ENCODE measurements at places on chromosomes 1 and 21.

DNA sequence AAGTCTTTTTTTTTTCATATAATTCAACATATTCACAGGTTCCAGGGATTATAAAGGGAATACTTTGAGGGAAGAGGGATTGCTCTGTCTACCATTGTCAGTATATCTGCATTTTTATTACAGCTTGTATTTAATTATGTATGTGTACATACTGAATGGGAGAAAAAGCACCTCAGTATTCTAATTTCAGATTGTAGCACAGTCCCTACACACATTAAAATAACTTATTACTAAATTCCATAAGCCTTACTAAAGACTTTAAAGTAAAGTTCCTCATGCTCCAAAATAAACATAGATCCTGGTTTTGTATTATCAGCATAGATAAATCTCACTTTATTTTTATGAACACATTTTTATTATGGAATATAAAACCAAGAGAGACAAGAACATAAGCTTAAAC, 134.2 kb downstream of the NCAM2 start:
- no peak for DNase-seq

DNA sequence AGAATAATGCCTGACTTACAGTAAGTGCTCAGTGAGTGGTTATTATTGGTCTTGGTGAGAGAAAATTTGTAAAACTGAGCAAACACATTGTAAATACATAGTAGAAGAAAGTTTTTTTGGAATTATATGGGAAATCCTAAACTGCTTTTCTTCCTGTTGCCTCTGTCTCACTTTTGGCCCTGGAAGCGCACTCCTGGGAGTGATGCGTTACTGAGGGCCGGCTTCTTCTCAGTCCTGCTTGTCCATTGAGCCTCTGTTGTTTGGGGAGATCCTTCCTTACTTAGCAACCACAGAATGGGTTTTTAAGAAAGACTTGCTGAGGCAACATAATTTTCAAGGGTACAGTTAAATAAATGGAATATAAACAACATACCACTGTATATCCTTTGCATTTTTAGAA, 166.0 kb downstream of the EDEM3 start:
- DNase-seq = no peak

DNA sequence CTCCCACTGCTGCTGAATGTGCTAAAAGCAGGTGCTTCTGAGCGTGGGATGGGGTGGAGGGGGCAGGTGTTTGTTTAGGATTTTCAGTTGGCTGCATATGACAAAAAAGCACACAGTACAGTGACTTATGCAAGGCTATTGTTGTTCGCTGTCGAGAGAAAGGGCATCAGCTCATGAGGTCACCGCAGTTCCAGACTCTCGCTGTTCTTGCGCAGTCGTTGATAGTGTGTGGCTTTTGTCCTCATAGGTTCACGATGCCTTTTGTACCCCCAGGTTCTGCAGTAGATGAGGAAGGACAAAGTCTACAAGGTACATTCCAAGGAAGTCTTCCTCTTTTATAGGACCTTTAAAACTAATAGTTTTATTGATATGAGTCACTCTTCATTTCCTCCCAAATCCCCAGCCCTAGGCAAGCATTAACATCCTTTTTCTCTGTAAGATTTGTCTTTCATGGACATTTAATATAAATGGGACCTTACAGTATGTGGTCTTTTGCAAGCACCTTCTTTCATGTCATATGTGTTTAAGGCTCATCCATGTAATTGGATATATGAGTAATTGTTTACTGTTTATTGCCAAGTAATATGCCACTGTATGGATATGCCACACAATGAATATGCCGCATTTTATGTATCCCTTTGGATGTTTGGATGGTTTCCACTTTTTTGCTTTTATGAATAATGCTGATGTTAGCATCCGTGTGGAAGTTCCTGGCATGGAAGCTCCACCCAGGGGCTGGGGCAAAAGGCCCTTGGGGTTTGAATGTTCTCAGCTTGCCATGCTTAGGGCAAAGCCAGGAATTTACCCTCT, 14.5 kb upstream of the NLRP3 start:
- DNase-seq = no peak

- DNase-seq = no peak
These were observed 8.1 kb upstream of the NTNG1 start for GRCh38 chr1:107132780-107133179.

- no peak for DNase-seq
These were observed 3.5 kb downstream of the CDC42 start for GRCh38 chr1:22056043-22056442.

GRCh38 chr1:95974586-95974985, 740.6 kb downstream of the RWDD3 start:
- no peak for DNase-seq

- no peak for DNase-seq
These were observed 35.1 kb upstream of the RGS7 start for GRCh38 chr1:241391926-241392710.

GRCh38 chr1:155392898-155393411, 72.3 kb downstream of the RUSC1 start:
- peak; percentile 15 for DNase-seq

DNA sequence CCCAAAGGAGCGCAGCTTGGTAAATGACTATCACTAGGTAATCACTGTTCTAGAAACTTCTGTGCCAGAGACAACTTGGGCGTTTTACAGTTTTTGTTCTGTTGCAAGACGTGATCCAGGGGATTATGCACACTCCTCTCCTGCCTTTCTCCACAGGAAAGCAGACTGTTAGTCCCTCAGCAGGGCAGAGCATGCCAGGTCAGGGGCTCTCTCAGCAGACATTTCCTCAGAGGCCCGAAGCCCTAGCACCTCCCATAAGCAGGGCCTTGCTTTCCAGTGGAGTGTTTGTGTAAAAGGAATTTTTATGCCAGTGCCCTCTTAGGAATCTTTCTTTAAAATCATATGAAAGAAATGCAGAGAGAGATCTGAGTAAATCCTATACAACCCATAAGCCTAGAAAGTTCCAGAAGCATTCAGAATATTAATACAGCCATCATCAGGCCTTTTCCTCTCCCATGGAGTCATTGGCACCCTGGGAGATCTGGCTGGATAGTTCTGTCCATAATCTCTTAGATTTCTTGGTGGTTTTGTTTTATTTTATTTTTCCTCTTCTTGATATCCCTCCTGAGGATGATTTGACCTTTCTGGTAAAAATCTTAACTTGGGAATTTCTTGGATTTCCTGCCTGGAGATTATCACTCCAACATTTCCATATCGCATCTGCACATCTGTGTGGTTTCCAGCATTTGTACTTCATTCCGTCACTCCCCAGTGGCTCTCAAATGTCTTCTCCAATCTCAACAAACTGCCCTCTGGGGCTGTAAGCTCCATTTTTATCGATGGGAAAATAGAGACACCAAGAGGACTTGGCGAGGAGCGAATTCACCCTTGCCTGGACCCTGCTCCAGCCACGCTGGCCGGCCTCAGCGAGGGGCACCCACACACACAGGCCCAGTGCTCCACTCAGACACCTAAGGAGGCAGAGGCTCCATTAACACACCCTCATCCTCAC, 116.1 kb downstream of the PSMG1 start:
- no peak for DNase-seq

- DNase-seq = peak; percentile 92
These were observed 14.9 kb upstream of the IFNLR1 start for GRCh38 chr1:24201941-24202440.

- DNase-seq = peak; percentile 57
These were observed 17.3 kb upstream of the IRF2BP2 start for GRCh38 chr1:234627009-234627950.

DNA sequence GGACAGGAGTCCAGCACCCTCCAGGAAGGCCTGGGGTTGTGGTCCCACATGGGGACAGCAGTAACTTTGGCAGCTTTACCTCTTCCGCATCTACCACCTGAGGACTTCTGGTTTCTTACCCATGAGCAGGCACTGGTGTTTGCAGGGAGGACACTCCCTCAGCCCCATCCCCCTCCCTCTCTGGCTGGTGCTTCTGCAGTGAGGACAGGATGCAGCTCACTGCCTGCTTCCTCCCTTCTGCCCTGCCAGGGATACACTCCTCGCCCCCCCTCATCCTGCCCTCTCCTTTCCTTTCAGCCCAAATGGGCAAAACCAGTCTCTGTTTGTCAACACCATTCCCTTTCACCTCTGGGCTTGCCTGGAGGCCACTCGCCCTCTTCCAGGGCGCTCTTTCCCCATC, 62.4 kb downstream of the KIRREL1 start:
- no peak for DNase-seq

DNA sequence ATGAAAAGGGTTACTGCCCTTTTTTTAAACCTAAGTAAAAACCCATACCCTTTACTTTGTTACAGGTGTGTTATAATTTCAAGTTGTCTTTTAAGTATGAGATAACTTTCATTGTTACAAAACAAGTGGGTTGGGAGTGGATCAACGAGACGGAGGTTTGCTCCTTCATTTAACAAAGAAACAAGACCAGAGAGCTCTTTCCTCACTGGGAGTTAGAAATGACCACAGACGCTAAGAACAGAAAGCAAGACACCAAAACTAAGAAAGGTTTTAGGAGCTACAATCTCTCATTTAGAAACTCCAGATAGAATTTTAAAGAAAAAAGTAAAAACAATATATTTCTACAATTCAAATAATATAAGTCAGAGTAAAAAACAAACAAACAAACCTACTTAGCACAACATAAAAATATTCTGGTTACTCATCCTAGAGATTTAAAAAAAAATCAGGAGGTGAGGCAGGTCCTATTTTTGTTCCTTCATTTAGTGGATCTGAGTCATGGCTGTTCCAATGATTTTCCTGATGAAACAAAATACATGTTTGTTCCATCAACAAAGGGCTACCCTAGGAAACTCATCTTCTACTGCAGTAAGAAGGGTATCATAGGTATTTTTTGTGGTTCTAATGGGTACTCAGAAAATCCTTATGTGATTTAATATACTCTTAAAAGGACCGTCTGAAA, 33.0 kb downstream of the APP start:
- DNase-seq = no peak

DNA sequence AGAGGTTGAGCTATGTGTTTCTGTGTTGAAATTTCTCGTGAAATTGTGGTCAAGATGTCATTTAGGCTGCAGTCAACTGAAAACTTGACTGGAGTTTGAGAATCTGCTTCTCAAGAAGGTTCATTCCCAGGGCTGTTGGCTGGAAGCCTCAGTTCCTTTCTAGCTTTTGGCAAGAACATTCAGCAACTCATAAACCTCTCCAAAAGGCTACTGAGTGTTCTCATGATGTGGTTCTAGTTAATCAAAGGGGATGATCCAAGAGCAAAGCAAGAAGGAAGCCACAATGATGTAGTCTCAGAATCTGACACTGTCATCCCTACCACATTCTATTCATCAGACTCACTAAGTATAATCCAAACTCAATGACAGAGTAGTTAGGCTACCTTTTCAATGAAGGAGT, 66.6 kb downstream of the SPATA6 start:
- DNase-seq = no peak

DNA sequence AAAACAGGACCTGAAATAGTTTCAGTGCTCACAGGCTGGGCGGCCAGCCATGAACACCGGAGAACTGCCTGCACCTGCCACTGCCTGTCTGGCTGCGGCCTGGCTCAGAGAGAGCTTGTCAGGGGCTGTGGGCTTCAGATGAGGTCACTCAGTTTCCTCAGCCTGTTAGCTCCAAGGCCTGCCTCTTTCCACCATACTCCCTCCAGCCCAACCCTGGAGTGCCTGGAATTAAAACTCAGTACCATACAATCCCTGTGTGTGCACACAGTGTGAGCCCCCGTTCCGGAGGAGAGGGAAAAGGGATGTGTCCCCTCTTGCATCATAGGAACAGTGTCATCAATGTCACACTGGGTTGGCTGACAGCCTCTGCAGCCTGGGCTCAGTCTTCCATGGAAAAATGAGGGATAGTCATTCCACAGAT, 16.2 kb downstream of the CACNA1S start:
- DNase-seq = no peak

DNA sequence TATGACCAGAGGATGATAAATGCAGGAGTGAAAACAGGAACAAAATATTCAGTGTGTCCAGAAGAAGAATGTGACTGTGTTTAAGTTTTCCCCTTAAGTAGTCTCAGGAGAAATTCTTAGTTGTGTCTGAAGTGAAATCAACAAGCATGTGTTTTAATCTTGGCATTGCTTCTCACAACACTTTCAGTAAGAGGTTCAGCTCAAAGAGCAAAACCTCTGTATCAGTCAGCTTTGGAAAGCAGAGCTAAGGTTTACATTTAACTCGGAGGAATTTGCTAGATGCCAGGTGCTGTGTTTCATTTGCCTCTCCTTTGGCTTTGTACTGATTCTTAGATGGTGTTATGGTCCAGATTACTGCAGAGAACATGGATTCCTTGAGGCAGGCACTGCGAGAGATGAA, 28.6 kb downstream of the CC2D1B start:
- DNase-seq = no peak

- DNase-seq = no peak
These were observed 46.9 kb downstream of the GIPC2 start for GRCh38 chr1:78092643-78093042.

DNA sequence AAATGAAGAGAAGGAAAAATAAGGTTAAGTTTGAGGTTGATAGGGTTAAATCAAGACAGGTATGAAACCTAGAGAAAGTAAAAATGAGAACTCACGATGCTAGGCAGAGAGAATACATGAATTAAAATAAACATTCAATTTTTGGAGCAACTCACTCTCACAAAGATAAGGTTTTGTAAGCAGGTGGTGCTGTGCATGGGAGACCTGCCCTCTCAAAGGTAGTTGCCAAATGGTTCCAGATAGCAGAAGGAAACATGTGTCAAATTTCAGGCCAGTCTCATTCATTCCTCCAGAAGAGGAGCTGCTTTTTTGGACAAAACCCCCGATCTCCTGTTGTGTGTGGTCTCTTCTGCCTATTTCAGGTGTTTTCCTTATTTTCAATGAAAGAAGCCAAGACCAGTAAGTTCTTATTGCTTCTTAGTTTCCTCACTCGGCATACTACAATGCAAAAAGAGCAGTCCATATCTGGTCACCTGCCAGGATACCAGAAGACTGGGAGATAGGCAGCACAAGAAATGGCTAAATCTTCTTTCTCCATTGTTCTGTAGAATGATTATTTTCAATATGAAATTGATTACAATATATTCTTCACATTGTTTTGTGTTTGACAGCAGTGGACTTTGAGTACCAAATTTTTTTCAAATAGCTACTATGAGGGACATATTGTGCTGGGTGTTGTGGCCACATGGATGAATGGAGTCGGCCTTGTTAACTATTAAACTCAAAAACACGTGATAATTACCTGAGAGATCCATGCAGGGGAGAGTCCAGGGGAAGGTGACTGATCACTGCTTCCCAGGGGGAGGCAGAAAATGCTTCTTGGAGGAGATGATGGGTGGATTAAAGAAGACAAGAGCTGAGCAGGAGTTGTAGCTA, 3.6 kb downstream of the CR1L start:
- no peak for DNase-seq

DNA sequence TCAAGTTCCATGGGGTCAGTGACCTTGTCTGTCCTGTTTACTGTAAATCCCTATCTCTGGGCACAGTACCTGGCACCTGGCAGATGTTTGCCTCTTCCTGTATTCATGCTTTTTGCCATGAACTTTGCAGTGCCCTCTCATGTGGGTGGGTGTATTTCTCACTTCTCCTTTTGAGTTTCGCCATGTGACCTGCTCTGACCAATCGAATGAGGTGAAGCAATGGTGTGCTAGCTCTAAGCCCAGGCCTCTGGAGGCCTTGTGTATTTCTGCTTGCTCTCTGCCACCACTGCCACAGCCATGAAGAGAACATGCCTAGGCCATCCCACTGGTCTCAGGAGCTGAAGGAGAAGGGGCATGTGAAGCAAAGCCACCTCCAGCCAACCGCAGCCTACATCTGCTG, 185.5 kb upstream of the ZC3H12A start:
- no peak for DNase-seq

GRCh38 chr1:14850563-14850962, 252.1 kb downstream of the KAZN start:
- DNase-seq = peak; percentile 43
